Memory B cell (primary cell): ENCODE measurements at places on chromosomes 13 and 19.

DNA sequence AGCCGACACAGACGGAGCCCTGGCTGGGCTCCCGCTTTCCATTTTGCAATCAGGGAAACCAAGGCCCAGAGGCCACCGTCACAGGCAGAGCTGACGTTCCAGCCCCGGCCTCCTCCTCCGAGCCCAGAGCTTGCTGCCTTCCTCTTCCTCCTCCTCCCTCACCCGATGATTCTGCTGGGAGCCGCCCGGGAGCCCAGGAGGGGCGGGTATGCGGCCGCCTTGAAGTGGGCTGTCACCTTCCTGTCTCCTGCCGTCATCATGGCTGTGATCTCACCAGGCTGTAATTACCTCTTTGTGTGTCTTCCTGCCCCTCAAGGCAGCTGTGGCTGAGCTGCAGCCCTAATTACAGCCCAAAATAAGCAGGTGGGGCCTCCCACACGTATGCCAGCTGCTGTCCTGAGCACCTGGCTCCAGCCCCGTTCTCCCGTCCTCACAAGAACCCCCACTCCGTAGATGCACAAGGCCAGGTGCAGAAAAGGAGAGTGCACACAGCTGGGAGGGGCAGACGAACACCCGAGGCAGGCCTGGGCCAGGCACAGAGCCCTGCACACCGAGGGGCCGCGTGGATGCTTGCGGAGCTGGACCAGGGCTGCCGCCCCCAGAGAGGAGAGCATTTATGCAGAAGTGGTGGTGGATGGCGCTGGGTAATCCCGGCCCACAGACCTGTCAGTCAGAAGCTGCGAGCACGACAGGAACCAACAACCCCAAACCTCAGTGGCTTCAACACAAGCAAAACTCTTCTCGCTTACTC, 4.0 kb downstream of the TPGS1 start:
- peak overlapping the region; percentile 79 for H3K4me3 ChIP-seq
- H3K36me3 ChIP-seq = no peaks in the 10 kb centered on the region
- peak; percentile 62 for DNase-seq
- H3K27ac ChIP-seq = peak overlapping the region; percentile 89

DNA sequence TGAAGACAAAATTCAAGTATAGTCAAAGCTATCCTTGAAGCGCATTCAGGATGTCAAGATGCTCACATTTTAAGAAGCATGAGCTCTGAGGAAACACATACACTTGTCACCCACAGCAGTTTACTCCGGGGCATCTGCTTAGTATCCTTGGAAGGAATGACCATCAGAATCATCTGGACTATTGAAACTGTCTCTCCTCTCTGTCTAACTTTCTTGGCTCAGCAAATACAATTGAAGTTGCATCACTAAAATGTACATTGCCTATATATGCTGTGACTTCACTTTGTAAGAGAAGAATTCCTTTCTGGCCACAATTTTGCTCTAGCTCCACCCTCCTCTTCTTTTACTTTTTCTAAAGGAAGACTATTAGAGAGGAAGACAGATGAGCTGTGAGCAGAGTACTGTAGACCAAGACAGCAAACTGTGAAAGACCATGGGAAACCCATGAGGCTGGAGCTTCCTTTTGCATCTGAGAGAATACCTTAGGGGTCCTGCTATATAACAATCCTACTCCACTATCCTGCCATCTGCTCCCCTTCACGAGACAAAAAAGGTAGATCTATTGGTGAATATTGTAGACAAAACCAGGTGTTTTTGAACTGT, 906.3 kb downstream of the PCDH9 start:
- H3K27me3 ChIP-seq = no peaks in the 10 kb centered on the region
- H3K36me3 ChIP-seq = no peaks in the 10 kb centered on the region
- H3K27ac ChIP-seq = no peak overlapping the region
- H3K4me1 ChIP-seq = no peaks in the 10 kb centered on the region
- H3K4me3 ChIP-seq = no peak overlapping the region

GRCh38 chr13:40318366-40318765, 348.1 kb downstream of the FOXO1 start:
- H3K27me3 ChIP-seq = peaks cover 4% of the 10 kb centered on the region
- peaks cover 22% of the 10 kb centered on the region for H3K4me1 ChIP-seq
- H3K4me3 ChIP-seq = no peak overlapping the region
- H3K36me3 ChIP-seq = peaks cover 5% of the 10 kb centered on the region
- DNase-seq = no peak

DNA sequence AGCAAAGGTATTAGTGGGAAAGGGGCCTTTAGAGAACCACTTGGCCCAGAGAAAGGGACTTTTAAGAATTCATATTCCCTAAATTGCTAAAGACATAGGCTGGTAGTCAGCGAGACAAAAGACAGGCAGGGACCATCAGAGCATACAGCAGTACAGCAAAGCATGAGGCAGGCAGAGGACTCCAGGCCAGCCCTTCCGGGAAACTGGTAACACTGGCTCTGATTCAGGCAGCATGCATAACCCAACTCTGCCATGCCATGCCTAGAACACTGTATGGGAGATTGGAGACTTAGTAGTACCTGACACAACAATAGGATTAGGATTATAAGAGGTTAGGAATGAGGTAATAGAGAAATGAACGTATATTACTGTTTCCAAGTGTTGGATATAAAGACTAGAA, 34.9 kb downstream of the CAB39L start:
- H3K27me3 ChIP-seq = peaks cover 2% of the 10 kb centered on the region
- no peak overlapping the region for H3K27ac ChIP-seq
- no peaks in the 10 kb centered on the region for H3K4me1 ChIP-seq
- H3K36me3 ChIP-seq = peaks cover 21% of the 10 kb centered on the region
- no peak overlapping the region for H3K4me3 ChIP-seq

DNA sequence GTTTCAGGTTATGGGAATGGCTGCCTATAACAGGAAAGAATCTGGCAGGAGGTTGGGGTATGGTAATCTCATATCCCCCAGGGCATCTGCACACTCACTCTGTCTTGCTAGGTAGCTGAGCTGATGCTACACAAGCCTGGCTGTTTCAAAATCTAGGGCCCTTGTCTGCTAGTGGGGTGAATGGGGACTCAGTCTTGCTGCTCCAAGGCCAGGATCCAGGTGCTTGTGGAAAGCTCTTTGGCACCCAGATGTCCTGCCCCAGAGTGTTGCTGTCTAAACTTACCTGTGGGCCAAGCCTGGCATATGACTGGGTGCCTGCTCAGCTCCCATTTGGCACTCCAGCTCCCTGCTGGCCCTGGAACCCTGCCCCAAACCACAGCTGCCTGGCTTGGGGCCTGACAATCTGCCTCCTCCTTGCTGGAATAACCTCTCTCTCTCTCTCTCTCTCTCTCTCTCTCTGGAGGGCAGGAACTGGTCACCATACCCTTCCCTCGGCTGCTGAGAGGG, 158.1 kb upstream of the TSC22D1 start:
- H3K27me3 ChIP-seq = peaks cover 12% of the 10 kb centered on the region
- H3K4me3 ChIP-seq = no peak overlapping the region
- H3K36me3 ChIP-seq = no peaks in the 10 kb centered on the region
- no peaks in the 10 kb centered on the region for H3K4me1 ChIP-seq
- H3K27ac ChIP-seq = no peak overlapping the region

DNA sequence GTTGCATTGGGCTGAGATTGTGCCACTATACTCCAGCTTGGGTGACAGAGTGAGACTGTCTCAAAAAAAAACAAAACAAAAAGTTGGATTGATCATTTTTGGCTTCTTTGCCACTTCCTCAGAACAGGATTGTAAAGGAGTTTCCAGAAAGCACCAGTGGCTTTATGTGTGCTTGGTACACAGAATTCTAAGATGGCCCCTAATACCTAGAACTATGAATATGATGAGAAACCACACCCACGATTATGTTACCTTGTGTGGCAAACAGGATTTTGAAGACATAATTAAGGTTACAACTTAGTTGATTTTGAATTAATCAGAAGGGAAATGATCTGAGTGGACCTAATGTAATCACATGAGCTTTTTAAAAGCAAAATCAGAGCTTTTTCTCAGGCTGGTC, 26.5 kb downstream of the CEACAM1 start:
- H3K4me1 ChIP-seq = peaks cover 16% of the 10 kb centered on the region
- no peaks in the 10 kb centered on the region for H3K36me3 ChIP-seq
- H3K27ac ChIP-seq = no peak overlapping the region
- H3K4me3 ChIP-seq = no peak overlapping the region
- DNase-seq = no peak

- no peaks in the 10 kb centered on the region for H3K27me3 ChIP-seq
- peak overlapping the region; percentile 89 for H3K27ac ChIP-seq
- peaks cover 6% of the 10 kb centered on the region for H3K36me3 ChIP-seq
- H3K4me1 ChIP-seq = peaks cover 28% of the 10 kb centered on the region
- DNase-seq = no peak
- H3K4me3 ChIP-seq = peak overlapping the region; percentile 94
These were observed 404 bp upstream of the IL27RA start for GRCh38 chr19:14030997-14031718.

GRCh38 chr13:32262165-32262564, 53.0 kb downstream of the ZAR1L start:
- H3K36me3 ChIP-seq = no peaks in the 10 kb centered on the region
- H3K4me1 ChIP-seq = no peaks in the 10 kb centered on the region
- H3K27me3 ChIP-seq = no peaks in the 10 kb centered on the region
- no peak overlapping the region for H3K4me3 ChIP-seq
- no peak overlapping the region for H3K27ac ChIP-seq

GRCh38 chr19:6963937-6964336, 57.3 kb downstream of the MBD3L2B start:
- peaks cover 3% of the 10 kb centered on the region for H3K4me1 ChIP-seq
- peaks cover 8% of the 10 kb centered on the region for H3K27me3 ChIP-seq
- H3K27ac ChIP-seq = no peak overlapping the region
- H3K36me3 ChIP-seq = no peaks in the 10 kb centered on the region

- no peaks in the 10 kb centered on the region for H3K36me3 ChIP-seq
- H3K27ac ChIP-seq = no peak overlapping the region
- no peaks in the 10 kb centered on the region for H3K27me3 ChIP-seq
- H3K4me1 ChIP-seq = peaks cover 15% of the 10 kb centered on the region
- DNase-seq = no peak
These were observed 300.0 kb downstream of the SPRY2 start for GRCh38 chr13:80040981-80041317.

DNA sequence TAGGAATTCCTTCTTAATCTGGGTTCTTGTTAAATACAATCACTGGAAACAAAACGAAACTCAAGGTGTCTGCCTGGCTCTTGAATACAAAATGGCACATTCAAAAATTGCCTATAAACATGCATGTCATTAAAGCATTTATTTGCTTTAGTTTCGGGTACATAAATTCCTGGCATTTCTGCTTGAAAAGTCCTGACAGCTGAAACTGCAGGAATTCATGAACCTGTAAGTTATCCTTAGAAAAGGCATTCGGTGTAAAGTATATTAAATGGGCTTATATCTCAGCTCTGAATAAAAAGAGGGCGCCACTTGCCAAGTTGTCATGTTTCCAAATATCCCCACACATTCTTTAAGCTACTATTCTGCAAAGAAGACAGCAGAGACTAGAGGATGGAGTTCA, 32.9 kb downstream of the RXFP2 start:
- no peak for DNase-seq
- peaks cover 2% of the 10 kb centered on the region for H3K27me3 ChIP-seq
- H3K27ac ChIP-seq = no peak overlapping the region
- H3K36me3 ChIP-seq = no peaks in the 10 kb centered on the region
- peaks cover 6% of the 10 kb centered on the region for H3K4me1 ChIP-seq

DNA sequence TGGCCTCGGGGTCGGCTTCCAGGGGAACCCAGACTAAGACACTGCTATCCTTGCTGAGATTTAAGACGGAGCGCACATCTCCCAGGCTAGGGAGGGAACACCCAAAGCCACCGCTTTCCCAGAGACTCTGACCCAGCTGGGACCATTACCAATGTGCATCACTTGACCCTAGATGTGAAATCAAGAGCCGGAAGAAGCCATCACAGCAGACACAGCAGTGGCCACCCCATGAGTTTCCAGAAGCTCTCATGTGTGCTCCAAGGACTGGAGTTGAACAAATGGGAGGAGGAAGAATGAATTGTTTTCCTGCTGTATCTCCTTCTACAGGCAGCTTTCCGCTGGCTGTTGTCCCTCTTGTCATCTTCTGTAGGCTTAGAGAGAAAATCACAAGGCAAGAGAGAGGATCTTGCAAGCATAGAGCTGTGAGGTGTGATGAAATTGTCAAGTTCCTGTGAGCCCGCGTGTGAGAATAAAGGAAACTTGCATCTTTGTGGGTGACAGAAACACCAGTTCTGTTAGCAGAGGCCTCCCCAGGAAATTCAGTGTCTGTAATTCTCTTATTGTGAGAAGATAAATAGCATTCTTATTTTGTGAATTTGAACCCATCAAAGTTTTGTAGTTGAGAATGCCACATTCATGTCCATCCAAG, 711.8 kb downstream of the UQCRFS1 start:
- no peak for DNase-seq
- H3K4me1 ChIP-seq = peaks cover 2% of the 10 kb centered on the region
- H3K27me3 ChIP-seq = no peaks in the 10 kb centered on the region
- H3K4me3 ChIP-seq = no peak overlapping the region

GRCh38 chr13:46896341-46897137, at the start of gene HTR2A:
TSS of gene HTR2A (minus strand) at chr13:46897053. CDS start at chr13:46895906, 1,147 bp downstream.
- H3K4me1 ChIP-seq = peaks cover 14% of the 10 kb centered on the region
- DNase-seq = no peak
- peak within 1 kb of the TSS; percentile 35 for H3K4me3 ChIP-seq
- H3K27ac ChIP-seq = no peak within 1 kb of the TSS
- no peaks in the 10 kb centered on the region for H3K36me3 ChIP-seq

GRCh38 chr13:43730642-43731041, 56.1 kb downstream of the ENOX1 start:
- H3K4me1 ChIP-seq = no peaks in the 10 kb centered on the region
- no peak for DNase-seq
- H3K27me3 ChIP-seq = peaks cover 8% of the 10 kb centered on the region
- no peaks in the 10 kb centered on the region for H3K36me3 ChIP-seq
- no peak overlapping the region for H3K27ac ChIP-seq
- no peak overlapping the region for H3K4me3 ChIP-seq

DNA sequence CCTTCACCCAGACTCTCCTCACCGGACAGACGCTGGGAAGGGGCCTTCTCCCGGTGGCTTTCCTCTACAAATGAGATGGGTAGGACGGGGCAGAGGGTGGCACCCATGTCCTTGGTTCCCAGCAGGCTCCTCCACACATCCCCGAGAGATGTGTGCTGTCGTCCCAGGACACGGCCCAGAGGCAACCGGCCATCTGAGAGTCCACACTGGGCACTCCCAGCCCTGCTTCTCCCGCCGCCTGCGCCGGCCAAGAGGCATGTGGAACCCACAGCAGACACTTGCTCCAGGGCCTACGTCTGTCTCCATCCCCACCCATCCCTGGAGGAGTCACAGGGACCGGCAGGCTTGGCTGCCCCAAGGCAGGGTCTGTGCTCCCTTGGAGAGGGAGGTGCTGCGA, 179.9 kb downstream of the KDM4B start:
- H3K4me3 ChIP-seq = no peak overlapping the region
- H3K36me3 ChIP-seq = peaks cover 11% of the 10 kb centered on the region
- H3K27me3 ChIP-seq = no peaks in the 10 kb centered on the region
- H3K4me1 ChIP-seq = no peaks in the 10 kb centered on the region
- H3K27ac ChIP-seq = no peak overlapping the region
- no peak for DNase-seq

- no peaks in the 10 kb centered on the region for H3K36me3 ChIP-seq
- H3K27me3 ChIP-seq = peaks cover 17% of the 10 kb centered on the region
- H3K4me3 ChIP-seq = peak within 1 kb of the TSS; percentile 74
These were observed at the start of gene GJB2 for GRCh38 chr13:20192836-20193161. TSS of gene GJB2 (minus strand) at chr13:20192938. CDS start at chr13:20189581, 3,357 bp downstream.
